Glomerular endothelial cell (primary cell): ENCODE measurements at places on chromosomes 2 and 18.

GRCh38 chr18:79195716-79196683, 126.8 kb downstream of the ATP9B start:
- no peak for DNase-seq

- no peak for DNase-seq
These were observed 92.5 kb upstream of the SLC35G4 start for GRCh38 chr18:11516751-11517503.

GRCh38 chr2:7907041-7907440, 774.8 kb upstream of the ID2 start:
- DNase-seq, result no peak

- DNase-seq, result no peak
These were observed 1133.6 kb downstream of the RPIA start for GRCh38 chr2:89825034-89825433.

GRCh38 chr2:72685638-72686213, 140.1 kb downstream of the EXOC6B start:
- DNase-seq, result no peak

GRCh38 chr2:26178746-26179436, 6.0 kb downstream of the GAREM2 start:
- no peak for DNase-seq

GRCh38 chr2:182667315-182667695, 48.8 kb upstream of the DNAJC10 start:
- DNase-seq, result no peak

GRCh38 chr2:197879812-197880408, 75.5 kb downstream of the PLCL1 start:
- no peak for DNase-seq

DNA sequence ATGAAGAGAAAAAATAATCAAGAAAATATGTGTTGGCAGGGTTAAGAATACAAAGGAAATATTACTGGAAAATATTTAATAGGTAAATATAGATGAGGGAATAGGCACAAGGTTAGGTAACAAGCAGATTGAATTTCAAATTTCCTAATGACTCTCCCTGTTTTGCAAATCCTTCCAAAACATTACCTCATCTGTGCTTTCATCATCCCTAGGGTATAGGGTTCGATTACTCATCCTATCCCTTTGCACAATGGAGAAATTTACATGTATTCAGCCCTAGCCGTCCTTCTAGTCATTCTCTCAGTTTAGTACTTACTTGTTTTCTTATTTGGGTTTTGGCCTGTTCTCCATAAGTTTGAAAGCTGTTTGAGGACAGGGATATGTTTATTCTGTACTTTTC, 864.6 kb upstream of the FSHR start:
- DNase-seq, result no peak

DNA sequence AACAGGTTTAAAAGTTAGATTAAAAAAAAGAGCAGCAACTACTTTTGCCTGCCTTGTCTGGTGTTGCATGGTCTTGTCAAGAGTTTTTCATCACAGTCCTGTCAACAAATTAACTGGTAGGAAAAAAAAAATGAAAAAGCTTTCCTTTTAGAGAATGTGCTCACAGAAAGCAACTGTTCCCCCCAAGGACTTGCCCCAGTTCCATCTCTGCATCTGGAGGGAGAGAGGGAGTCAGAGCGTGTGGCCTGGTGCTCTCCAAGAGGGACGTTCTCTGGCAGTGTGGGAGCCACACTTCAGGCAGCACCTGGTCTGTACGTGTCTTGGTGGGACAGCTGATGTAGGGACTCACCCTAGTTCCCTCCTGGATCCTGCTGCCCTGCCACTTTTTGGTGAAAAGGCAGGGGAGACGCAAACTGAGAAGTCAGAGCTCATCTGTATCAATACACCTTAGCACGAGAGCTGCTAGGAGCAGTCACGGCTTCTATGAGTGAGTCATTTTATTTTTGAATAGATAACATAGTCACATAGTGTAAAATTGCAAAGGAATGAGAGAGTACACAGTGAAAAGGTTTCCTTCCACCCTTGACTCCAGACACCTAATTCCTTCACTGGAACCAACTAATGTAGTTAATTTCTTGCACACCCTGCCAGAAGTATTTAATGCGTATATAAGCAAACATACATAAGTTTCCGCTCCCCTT, 172.5 kb upstream of the MGAT5 start:
- no peak for DNase-seq

GRCh38 chr2:234324116-234324515, 172.8 kb downstream of the ARL4C start:
- DNase-seq, result no peak

- DNase-seq, result no peak
These were observed 32.4 kb downstream of the LRP2 start for GRCh38 chr2:169329688-169330554.

DNA sequence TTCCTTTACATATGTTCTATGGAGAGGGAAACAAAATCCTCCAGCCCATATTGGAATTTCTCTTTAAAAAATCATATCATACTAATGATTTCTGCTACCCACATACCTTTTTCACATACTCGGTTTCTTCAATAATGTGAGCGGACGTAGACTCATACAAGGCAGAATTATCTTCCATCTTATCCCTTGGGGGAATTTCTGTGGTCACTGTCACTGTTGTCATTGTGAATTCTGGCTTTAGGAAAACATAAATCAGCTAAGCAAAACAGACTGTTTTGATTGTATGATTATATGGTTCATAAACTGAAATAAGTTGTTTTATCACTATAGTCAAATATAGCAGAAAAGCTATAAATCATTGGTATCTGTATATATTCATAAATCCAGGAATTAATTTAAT, 16.7 kb downstream of the CCDC68 start:
- no peak for DNase-seq

GRCh38 chr2:173834141-173834540, 131.0 kb downstream of the SP3 start:
- DNase-seq, result no peak

- no peak for DNase-seq
These were observed 138.8 kb downstream of the BCL11A start for GRCh38 chr2:60414495-60415138.

GRCh38 chr2:98822301-98823164, 91.6 kb upstream of the MGAT4A start:
- DNase-seq, result no peak

DNA sequence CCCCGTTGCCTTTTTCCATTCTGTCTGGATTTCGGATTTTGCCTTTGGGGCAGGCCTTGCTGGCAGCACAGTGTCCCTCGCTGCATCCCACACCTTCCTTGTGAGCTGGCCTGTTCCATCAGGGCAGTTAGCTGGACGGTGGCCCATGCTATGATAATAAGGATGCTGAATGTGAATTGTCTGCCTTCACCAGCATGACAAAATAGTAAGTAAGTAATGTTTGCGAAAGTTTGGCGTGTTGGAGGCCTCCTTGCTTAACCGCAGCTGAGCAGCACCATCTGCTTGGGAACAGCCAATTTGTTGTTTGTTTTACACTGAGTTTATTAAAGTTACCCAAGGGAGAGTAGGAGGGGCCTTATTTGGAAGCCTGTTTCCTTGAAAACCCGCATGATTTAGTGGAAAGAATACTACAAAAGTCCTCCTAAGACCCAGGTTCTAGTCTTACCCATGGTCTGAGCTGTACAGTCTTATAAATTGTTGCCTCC, 469.7 kb upstream of the FANCL start:
- DNase-seq, result no peak

DNA sequence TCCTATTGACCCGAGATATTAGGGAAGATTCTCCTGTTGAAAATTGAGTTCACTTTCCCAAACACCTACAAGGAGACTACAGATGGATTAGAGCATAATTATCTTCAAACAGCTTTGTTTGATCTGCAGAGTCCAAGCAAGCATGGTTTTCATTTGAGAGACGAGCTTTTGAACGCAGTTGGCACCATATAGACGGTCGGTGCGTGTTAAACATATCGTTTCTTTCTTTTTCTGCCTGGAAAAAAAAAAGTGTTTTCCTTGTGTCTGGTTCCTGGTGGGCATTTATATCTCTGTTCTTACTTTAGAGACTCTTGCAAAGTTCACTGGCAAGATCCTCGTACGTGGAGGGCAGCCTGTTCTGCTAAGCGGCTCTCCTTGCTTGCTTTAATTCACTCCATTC, 248.9 kb downstream of the TMEM182 start:
- DNase-seq, result no peak

DNA sequence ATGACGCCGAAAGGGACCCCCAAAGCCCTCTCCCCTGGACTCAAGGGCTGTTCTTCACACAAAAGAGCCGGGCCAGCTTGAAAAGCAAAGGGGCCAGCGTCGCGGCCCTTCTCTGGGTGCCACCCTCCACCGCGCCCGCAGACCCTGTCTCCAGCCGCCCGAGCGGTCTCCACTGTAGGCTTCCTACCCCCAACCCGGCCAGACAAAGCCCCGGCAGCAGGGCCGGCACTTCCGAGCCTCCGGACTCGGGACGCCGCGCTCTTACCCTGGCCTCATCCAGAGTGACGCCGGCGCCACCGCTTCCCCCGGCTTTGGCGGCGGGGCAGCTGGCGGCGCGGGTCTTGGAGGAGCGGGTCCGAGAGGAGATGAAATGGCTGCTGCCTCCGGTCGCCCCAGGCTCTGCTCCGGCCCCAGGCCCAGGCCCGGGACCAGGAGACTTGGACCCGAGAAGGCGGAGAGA, 603 bp downstream of the ATAD2B start:
- DNase-seq, result no peak

- no peak for DNase-seq
These were observed 21.3 kb downstream of the PLEK start for GRCh38 chr2:68386365-68386764.

DNA sequence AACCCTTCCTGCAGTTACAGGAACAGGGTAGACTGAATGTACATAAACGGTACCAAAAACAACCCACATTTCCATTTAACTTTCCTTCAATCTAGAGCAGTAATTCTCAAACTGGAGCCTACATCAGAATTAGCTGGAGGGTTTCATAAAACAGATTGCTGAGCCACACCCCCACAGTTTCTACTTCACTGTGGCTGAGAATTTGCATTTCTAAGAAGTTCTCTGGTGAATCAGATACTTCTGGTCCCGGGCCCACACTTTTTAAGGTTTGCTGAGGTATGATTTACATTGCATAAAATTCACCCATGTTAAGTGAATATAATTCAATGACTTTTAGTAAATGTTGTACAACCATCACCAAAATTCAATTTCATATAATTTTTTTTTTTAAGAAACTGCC, 113.7 kb downstream of the SRBD1 start:
- no peak for DNase-seq

DNA sequence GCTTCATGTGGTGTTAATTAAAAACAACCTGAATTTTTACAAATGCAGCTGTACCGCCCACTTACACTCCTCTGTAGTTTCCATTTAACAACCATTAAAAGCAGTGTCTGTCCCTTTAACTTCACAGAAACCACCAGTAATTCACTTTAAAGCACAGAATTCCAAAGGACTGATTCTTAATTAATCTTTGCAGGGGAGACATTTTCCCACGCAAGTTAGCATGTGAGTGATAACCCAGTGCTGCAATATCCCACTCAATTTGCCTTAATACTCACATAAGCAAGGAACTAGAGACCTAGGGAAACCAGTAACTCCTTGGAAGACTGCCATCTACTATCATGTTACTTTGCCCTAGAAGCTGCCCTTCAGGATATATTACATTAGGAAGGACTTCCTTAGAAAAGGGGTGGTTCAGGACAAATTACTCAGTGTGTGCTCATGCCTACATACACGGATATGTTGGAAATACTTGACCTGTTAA, 102.3 kb downstream of the OSR1 start:
- DNase-seq, result no peak

DNA sequence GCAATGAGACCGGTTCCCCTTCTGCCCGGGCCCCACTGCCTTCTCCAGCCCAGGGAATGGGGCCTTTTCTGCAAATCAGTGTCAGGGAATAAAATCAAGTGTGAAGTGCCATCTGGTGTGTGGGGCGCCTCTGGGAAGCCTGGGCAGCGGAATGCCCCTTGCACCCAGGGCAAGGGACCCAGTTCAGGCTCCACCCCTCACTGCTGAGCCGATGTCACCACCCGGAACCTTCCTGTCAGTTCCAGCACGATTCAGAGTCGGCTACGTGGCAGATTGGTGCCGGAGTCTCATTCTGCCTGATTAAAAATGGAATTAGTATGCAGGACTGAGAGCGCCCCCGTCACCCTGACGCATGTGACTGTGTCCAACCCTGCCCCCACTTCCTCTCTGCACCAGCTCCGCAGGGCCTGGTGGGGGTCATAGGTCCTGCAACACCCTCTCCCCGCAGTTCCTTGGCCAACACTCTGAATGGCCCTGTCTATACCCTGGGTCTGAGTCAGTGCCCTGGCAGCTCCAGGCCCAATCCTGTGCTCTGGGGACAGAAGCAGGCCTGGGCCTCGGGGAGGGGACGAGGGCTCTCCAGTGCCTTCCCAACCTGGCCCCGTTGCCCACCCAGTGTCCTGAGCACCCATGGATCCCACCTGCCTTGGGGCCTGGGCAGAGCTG, 8.2 kb upstream of the ALPI start:
- DNase-seq, result no peak

- DNase-seq, result no peak
These were observed 73.1 kb upstream of the PID1 start for GRCh38 chr2:229344151-229344551.

GRCh38 chr2:99395589-99396130, 58.5 kb downstream of the EIF5B start:
- DNase-seq, result no peak

DNA sequence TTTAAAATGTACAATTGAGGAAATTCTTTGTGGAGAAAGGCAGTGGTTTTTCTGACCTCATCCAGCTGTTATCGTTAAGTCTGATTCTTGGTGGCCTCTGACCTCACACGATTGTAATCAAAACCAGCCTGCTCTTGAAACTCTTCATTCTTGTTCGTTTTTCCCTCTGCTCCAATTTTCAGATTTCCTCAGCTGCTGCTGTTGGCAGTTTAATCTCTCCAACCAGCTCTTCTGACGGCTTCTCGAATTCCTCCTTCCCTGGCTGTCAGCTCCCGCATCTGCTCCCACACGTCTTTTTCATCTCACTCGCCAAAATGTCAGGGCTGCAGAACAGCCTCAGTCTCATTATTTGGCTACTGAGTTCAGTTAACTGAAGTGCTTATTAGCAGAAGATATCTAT, 136.1 kb downstream of the DCDC2C start:
- DNase-seq, result no peak
